ACHN (cell line): ENCODE measurements at places on chromosomes 3 and 15.

DNA sequence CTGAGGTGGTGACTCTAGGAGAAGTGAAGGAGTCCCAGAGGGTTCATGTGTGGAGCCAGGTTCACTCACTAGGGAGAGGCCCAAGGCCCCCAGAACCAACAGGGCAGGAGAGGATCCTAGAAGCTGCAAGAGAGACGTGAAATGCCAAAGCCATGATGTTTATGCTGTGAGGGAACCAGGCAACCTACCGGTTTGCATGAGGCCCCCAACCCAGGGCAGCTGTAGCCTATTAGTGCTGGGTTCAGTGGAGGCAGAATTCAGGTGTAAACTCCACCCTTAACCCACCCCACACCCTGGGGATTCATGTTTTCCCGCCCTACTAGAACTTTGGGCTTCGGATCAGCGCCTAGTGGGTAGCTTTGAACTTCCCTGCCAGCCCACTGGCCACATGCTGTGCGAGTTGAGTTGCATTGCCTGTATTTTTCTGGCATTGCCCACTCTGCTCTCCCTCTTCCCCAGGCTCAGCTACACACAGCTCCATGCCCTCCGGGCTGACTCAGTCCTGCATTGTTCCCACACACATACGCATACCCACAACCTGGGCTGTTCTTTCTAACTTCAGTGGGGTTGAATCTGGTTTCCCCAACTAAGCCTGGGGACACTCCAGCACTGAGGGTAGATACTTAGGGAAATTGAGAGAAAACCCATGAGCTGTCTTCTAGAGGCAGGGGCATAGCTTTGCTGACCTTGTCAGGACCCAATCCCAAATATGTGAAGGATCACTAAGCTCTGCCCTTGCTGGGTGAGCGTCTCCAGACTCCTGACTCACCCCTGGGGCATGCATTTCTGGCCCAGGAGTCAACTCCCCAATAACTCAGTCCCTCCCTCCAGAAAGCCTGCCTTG lies 2.0 kb upstream of the ZBTB47 start:
- DNase-seq = peak; percentile 79

DNA sequence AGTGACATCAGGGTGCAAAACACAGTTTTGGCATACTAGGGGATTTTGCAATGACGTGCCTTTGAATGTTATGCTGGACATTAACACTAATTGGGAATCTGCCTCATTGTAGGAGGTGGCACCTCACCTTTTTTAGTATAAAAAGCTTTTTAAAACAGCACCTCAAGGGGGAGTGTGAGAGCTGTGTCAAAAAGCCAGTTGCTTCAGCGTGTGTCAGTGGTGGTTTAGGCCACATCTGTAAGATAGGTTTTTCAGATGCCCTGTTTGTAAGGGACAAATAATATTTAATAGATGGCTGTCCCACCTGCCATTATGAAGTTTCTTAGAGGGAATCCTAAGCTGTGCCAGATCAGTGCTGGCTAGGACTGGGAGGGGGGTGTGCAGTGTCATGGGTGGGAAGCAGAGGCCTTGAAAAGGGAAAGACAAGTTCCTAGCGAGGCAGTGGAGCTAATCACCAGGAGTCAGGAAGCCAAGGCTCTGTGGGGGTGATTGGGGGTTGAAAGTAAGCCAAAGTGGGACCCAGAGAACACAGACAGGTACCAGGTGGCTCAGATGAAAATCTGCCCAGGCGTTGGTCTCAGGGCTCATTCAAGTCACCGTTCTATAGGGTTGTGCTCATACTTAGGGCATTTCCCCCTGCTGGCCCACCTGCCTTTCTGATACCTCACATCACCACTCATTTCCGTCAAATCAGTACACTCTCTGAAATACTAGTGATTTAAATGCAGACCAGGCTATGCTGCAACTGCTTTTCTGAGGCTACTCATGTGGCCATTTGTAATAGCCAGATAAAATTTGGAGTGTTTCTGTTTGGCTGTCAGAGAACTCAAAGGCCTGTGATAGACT lies 120.5 kb downstream of the BBX start:
- peak; percentile 21 for DNase-seq

DNA sequence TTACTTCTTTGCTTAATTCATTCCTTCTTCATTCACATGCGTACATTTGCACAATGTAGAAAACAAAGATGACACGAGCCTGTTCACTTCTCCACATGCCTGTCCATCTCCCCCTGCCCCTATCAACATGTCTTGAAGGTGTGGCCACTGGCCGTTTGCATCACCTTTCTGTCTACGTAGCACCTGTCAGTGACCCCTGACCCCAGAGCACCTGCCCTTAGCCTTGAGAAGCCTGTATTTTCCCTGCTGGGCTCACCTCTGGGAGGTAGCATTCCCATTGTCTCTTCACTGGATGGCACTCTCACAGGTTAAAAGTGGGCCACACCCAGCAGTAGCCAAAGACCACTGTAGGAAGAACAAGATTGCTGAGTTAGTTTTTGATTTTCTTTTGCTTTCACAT lies 234.1 kb downstream of the THSD4 start:
- no peak for DNase-seq

- no peak for DNase-seq
Observed at GRCh38 chr3:134260987-134261386, 10.3 kb upstream of the RYK start.

DNA sequence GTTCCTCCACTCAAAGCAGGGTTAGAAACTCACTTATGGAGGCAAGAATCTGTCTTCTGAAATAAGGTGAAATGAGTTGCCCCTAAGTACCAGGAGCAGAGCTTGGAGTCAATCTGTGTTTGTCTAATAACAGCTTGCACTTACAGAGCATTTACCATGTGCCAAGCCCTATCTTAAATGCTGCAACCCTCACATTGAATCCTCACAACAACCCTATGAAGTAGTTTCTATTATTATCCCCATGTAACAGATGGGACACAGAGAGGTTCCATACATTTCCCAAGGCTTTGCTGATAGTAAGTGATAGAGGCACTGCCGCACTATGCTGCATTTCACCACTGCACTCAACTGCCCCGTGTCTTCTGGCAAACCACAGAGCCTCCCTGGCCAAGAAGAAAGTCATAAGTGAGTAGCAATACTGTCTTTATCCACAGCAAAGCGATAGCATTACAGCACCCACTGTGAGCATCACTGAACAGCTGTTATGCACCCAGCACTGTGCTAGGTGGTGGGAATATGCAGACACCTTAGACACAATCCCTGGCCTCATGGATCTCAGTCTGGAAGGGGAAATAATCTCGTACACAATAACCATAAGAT lies 141.5 kb downstream of the SSR3 start:
- DNase-seq = no peak

DNA sequence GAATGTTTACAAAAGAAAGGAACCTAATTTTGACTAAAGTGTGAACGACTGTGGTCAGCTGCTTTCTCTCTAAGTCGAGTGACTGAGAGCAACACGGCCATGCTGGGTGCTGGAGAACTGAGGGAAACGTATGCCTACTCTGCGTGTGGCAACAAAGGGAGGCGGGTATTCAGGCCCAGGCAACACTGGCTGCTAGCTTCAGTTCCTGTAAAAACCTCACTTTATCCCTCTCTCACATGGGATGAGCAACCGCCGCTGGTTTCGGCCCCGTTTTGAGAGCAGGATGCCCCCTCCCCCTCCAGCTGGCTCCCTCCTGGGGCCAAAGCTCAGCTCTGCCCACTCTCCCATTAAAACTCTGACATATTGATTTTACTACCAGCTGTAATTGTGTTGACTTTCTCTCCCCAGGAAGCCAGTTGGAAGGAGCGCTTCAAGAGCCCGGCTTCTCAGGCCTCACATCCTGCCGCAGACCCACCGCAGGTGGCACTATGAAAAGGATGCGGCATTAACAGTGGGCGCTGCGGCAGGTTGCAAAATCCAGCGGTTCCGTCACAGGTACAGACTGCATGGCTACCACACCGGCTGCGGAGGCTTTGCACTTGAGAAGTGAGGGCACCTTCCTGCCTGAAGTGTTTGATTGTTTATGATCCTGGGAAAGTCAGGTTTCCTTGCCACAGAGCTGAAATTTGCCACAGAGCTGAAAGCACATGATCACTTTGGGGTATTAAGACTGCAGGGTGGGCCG lies 12.7 kb downstream of the PLXND1 start:
- DNase-seq = no peak

- no peak for DNase-seq
Observed at GRCh38 chr3:111662907-111663306, 67.8 kb upstream of the ZBED2 start.

GRCh38 chr15:76566276-76566675 lies 229.7 kb downstream of the ISL2 start:
- DNase-seq = no peak

- DNase-seq = no peak
Observed at GRCh38 chr3:177068967-177069366, 128.3 kb downstream of the TBL1XR1 start.

- no peak for DNase-seq
Observed at GRCh38 chr3:176796371-176796770, 400.9 kb downstream of the TBL1XR1 start.

GRCh38 chr3:62161371-62161770 lies 212.0 kb downstream of the FEZF2 start:
- no peak for DNase-seq

GRCh38 chr3:861721-862120 lies 231.1 kb upstream of the CNTN6 start:
- DNase-seq = no peak

- DNase-seq = no peak
Observed at GRCh38 chr15:37015035-37015434, 85.3 kb downstream of the MEIS2 start.

- DNase-seq = no peak
Observed at GRCh38 chr3:141952611-141953010, 76.2 kb downstream of the ATP1B3 start.

- DNase-seq = no peak
Observed at GRCh38 chr3:4033296-4033695, 234.1 kb downstream of the LRRN1 start.
